Activated CD4-positive, alpha-beta T cell treated with anti-CD3 and anti-CD28 coated beads, Interleukin-10, Interleukin-2, amounts not matched to agents 100 ng/mL and 50 ng/mL, durations not matched to agents 16 hours and 8 hours (primary cell): ENCODE measurements at places on chromosomes 7 and 10.

DNA sequence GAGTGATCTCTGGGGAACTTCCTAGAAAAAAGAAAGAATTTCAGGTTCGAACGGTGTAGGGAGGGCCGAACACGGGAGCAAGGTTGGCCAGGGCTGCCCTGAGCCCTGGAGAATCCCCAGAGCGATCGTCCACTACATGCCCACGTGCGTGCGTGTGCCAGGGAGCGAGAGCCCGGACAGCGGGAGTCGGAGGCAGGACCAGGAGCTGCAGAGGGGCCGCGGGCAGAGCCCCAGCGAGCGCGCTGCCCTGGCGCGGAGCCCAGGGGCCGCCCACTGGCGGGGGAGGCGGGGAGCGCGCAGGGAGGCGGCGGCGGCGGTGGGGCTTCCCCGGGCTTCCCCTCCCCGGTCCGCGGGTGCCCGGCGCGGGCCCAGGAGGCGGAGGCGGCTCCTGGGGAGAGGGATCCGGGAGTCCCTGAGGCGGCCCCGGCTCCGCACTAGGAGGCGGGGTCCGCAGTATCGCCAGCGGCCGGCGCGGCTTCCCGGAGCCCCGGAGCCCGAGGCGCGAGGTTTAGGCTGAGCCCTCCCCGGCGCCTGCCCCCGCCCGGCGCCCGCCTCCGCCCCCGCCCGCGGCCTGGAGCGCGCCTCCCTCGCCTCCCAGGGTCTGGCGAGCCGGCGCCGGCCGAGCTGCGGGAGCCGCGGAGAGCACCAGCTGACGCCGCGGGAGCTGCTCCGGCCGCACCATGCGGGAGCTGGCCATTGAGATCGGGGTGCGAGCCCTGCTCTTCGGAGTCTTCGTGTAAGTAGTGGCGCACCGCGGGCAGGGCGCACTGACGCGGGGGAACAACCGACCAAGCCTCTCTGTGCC, at the start of gene PLPP4:
Gene PLPP4, plus strand, starts transcription at position 602 of the 805 bp plus-strand sequence. Its CDS starts 79 bp downstream, at position 681.
- no peak for DNase-seq

- no peak for DNase-seq
Measured at GRCh38 chr10:12200850-12201249, 4.9 kb downstream of the CDC123 start.

GRCh38 chr7:95840953-95841950, 68.9 kb downstream of the DYNC1I1 start:
- DNase-seq: peak; percentile 10

GRCh38 chr7:105791926-105792325, 84.5 kb downstream of the ATXN7L1 start:
- no peak for DNase-seq

GRCh38 chr7:82699773-82700186, 256.2 kb upstream of the CACNA2D1 start:
- no peak for DNase-seq

DNA sequence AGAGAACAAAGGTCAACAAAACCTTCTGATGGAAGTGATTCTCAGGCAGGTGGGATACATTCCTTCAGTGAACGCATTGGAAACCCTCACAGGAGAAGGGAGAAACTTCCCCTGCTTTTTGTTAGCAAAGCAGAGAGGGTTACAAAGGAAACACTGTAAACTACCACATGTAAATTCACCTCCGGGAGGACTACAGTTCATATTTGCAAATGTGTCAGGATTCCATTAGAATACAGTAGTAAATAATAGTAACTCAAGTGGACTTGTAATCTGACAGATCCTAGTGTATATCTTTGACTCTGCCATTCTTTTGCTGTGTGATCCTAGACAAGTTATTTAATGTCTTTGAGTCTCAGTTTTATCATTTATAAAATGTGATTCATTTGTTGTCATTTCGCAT, 504.3 kb upstream of the NRP1 start:
- DNase-seq: no peak

GRCh38 chr7:1586126-1586826, 16.4 kb upstream of the PSMG3 start:
- DNase-seq: no peak

DNA sequence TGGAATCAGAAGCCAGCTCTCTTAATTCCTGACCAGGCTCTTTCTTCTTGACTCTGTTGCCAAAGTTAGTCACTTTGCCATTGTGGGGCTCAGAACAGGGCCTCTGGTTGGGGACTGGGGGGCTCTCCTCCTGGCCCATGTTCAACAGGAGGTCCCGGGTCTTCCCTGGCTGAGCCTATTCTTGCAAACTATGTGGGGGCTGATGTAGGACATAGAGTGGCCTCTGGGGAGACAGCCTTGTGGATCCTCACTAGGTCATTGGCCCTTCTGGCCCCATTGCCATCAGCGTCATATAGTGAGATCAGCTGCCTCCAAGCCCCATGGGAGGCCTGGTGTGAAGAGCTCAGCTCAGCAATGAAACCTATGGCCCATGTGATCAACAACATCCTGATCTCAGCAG, 77.6 kb upstream of the LEP start:
- DNase-seq: no peak

GRCh38 chr10:43943119-43943817, 294.6 kb upstream of the ZNF32 start:
- DNase-seq: no peak

GRCh38 chr10:35561715-35562114, 43.4 kb upstream of the GJD4 start:
- no peak for DNase-seq

GRCh38 chr10:19920075-19920726, 104.0 kb downstream of the PLXDC2 start:
- DNase-seq: no peak

DNA sequence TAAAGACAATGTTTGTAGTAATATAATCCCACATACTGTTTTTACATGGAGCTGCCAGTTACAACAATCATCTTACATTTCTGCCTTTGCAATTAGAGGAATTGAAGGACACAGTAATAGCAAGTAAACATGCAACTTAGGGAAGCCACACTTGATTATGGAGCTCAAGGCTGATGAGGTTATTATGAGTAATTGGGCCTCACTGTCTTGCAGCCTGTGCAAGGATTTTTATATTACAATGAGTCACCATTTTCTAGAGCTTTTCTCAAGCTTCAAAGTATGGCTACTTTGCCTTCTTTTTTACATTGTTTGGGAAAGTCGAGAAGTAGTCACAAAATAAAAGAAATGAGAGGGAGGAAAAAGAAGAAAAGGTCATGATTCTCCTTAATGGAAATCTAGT, 226.4 kb downstream of the KIAA1217 start:
- DNase-seq: peak; percentile 14

GRCh38 chr7:114852293-114852692, 69.6 kb upstream of the MDFIC start:
- DNase-seq: no peak

DNA sequence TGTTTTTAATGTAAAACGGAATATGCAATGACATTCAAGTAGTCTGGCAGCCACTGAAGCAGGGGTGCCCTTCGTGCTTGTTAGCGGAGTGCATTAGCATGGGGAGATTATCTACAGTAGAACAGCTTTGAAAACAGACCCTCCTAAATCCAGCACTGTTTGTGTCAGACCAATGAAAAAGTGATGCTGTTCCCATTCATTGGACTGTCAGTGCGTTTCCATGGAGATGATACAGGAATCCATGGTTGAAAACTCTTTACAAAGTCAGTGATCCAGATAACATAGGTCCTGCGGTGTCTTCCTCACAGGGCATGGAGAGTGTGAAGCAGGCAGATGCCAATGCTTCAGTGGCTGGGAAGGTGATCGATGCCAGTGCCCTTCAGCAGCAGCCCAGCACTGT, 73.6 kb downstream of the ITGB8 start:
- DNase-seq: no peak

DNA sequence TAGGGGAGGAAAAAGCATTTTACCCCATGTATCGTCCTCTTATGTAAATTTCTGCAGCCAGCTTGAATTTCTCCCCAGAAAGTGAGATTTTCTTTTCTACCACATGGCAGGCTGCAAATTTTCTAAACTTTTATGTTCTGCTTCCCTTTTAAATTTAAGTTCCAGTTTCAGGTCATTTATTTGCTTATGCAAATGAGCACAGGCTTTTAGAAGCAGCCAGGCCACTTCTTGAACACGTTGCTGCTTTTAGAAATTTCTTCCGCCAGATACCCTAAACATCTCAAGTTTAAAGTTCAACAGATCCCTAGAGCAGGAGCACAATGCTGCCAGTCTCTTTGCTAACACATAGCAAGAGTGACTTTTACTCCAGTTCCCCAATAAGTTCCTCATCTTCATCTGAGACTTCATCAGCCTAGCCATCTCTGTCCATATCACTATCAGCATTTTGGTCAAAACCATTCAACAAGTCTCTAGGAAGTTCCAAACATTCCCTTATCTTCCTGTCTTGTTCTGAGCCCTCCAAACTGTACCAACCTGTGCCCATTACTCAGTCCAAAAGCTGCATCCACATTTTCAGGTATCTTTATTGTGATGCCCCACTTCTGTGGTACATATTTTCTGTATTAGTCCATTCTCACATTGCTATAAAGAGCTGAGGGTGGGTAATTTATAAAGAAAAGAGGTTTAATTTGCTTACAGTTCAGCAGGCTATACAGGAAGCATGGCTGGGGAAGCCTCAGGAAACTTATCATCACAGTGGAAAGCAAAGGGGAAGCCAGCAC, 16.3 kb downstream of the EZH2 start:
- DNase-seq: no peak

GRCh38 chr10:62333988-62334682, 40.0 kb upstream of the ZNF365 start:
- DNase-seq: no peak

GRCh38 chr10:57362811-57363210, 904.9 kb downstream of the IPMK start:
- no peak for DNase-seq

DNA sequence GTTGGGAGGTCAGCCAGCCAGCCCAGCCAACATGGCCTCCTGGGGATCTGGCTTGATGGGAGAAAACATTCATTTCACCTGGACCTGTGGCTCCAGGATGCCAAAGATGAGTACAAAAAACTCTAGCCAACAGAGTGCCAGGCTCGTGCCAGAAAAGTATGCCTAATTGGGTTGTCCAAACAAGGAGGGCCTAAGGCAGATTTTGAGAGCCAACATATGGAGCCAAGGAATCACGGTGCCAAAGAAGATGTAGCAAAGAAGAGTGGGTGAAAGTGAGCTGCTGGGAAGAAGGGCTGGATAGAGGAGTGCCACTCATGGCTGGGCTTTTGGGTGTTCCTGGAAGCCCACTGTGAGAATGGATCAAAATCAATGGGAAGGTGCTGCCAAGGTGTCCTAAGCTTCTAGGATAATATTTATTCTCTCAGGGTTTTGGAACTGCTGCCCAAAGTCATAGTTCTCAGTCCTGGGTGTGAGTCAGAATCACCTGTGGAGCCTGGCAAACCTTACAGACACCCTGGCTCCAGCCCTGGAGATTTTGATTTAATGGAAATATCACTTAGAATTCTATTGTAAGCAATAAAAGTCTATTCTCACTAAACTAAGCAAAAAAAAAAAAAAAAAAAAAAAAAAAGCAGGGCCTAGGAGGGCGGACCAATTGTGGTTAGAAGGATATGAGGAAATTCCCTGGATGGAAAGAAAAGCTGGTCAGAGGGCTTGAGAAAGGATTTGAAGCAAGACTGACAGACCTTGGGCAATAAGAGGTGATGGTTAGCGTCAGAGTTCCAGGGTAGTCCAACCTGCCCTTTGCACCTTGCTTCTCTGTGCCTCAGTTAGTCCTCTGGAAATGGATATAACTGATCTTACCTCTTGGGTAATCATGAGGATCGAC, 182.2 kb upstream of the PRR15 start:
- DNase-seq: no peak
